Osteoblast (primary cell): ENCODE measurements at places on chromosomes 12 and 14. TPM values are rescaled to one million over a fixed set of nuclear protein-coding genes. Genes with fewer than 3 reads are reported as not detected.

DNA sequence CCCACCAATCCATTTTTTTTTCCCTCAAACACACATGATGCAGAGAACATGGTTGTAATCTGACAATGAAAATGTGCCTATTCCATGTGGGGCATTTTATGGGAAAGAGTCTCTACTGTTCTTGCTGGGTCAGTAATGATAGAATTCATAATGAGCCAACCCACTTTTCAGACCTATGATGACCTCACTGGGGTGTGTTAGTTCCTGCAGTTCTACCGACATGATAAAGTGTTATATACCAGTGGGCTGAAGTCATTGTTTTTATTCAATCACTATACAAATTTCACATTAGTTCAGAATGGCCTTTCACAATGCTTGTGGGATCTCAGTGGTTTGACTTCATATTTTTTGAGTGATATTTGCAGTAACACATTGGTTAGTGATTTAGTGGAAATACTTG is 47.5 kb downstream of the PPFIBP1 start:
- DNase-seq: peak; percentile 83
- H3K27me3 ChIP-seq: no peaks in the 10 kb centered on the region
- no peak overlapping the region for H3K4me3 ChIP-seq
- peaks cover 70% of the 10 kb centered on the region for H3K4me1 ChIP-seq
- peaks cover 4% of the 10 kb centered on the region for H3K36me3 ChIP-seq

DNA sequence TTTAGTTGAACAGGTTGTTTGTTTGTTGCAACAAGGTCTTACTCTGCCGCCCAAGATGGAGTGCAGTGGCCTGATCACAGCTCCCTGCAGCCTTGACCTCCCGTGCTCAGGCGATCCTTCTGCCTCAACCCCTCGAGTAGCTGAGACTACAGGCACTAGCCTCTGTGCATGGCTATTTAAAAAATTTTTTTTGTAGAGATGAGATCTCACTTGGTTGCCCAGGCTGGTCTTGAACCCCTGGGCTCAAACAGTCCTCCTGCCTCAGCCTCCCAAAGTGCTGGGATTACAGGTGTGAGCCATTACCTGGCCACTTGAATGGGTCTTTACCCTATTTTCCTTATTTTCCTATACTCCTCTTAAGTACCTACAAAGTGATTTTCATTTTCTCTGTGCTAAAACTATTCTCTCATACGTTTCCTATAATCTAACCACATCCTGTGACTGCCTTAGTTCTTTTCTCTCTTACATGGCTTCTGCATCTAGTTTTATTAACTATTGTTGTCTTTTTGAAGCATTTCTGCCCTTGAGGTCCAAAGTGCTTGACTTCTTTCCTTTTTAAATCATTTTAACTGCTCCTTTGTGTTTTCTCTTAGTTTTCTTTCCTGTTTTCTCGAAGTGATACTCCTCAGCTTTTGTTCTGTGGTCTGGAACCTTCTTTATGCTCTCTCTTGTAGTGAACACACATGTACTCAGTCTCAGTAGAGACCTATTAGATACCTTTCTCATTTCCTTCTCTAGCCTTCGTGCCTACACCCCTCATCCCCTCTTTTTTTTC is 14.1 kb downstream of the GPX2 start:
- H3K4me3 ChIP-seq: no peak overlapping the region
- H3K36me3 ChIP-seq: peaks cover 76% of the 10 kb centered on the region
- DNase-seq: no peak
- no peaks in the 10 kb centered on the region for H3K27me3 ChIP-seq
- H3K4me1 ChIP-seq: no peaks in the 10 kb centered on the region

- no peak overlapping the region for H3K4me3 ChIP-seq
- peaks cover 5% of the 10 kb centered on the region for H3K4me1 ChIP-seq
- peaks cover 7% of the 10 kb centered on the region for H3K27me3 ChIP-seq
These were observed 43.3 kb upstream of the PLEKHG6 start for GRCh38 chr12:6266971-6267721.

- H3K4me3 ChIP-seq: peak overlapping the region; percentile 91
- DNase-seq: peak; percentile 92
These were observed 1.2 kb downstream of the SOCS2 start for GRCh38 chr12:93573552-93574223.

GRCh38 chr12:71664411-71665089 is 449 bp downstream of the THAP2 start:
- H3K27me3 ChIP-seq: no peaks in the 10 kb centered on the region
- peaks cover 17% of the 10 kb centered on the region for H3K4me1 ChIP-seq
- no peak for DNase-seq
- peak overlapping the region; percentile 99 for H3K27ac ChIP-seq
- H3K36me3 ChIP-seq: peaks cover 9% of the 10 kb centered on the region
- H3K4me3 ChIP-seq: peak overlapping the region; percentile 81

- no peak overlapping the region for H3K4me3 ChIP-seq
- H3K27me3 ChIP-seq: no peaks in the 10 kb centered on the region
- H3K4me1 ChIP-seq: no peaks in the 10 kb centered on the region
- peak; percentile 71 for DNase-seq
These were observed 33.4 kb downstream of the IL31 start for GRCh38 chr12:122140467-122141257.

The TMCC3 gene
- under 0.01 and 0.36 TPM in 2 replicates for total RNA-seq

The TMEM253 gene
- not detected in 2 replicates for total RNA-seq

The STON2 gene
- total RNA-seq: 49.6 and 51.0 TPM in 2 replicates

The MYF6 gene
- total RNA-seq: not detected in 2 replicates

The CCDC184 gene
- total RNA-seq: under 0.01 TPM in 1 of 2 replicates, not detected in the other

The KRT3 gene
- total RNA-seq: not detected in 2 replicates

The FITM1 gene
- total RNA-seq: 0.29 and 0.72 TPM in 2 replicates
